Cortex of kidney (tissue), 1 donor: ENCODE measurements at places on chromosomes 5 and 9.

DNA sequence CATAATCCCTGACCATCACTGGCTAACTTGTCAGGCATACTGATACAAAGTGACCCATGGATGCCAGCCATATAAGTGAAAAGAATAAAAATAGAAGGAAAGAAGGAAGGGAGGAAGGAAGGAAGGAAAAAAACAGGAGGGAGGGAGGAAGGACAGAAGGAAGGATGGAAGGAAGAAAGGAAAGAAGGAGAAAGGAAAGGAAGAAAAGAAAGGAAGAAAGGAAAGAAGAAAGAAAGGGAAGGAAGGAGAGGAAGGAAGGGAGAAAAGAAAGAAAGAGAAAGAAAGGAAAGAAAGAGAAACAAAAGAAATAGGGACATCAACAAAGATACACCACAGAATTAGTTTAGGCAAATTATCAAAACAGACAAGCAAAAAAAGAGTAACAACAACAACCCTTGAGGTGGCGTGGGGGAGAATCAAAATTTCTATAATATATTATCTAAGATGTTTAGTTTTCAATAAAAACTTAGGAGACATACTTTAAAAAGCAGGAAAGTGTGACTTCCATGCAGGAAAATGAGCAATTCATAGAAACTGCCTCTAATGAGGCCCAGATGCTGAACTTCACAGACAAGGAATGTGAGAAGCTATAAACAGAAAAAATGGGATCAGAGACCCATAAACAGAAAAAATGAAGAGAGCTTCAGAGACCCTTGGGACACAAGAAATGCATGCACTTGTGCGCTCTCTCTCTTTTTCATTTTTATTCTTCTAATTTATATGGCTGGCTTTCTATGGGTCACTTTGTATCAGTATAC lies 96.1 kb upstream of the NFIL3 start:
- no peak for DNase-seq

GRCh38 chr5:91092859-91093783 lies 290.0 kb downstream of the ARRDC3 start:
- DNase-seq: no peak

GRCh38 chr5:9686216-9686615 lies 56.1 kb upstream of the TAS2R1 start:
- DNase-seq: no peak

DNA sequence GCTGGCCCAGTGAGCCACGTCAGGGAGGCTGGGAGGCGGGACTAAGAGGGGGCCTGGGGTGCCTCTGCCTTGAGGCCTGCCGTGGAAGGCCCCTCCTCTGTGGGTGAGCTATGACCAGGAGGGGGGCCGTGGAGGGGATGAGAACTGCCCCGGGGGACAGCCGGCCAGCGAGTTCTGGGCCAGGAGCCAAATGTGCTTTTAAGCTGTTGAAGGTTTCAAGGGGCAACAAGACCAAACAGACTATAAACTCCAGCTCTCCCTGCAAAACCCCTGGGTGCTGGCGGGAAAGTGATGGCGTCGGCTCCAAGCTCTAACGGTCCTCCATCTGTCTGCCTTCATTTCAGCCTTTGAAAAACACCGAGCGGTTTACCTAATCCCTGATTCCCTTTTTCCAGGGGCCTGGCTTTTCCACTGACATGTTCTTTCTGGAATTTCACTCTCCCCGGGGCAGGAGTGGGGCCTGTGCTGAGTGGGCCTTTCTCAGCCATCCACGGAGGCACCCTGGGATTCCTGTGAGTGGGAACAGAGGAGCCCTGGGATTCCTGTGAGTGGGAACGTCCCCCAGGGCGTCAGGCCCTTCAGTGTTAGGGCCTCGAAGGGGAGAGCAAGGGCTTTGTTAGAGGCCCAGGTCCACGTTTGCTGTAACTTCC lies 65.6 kb downstream of the COL5A1 start:
- DNase-seq: no peak

DNA sequence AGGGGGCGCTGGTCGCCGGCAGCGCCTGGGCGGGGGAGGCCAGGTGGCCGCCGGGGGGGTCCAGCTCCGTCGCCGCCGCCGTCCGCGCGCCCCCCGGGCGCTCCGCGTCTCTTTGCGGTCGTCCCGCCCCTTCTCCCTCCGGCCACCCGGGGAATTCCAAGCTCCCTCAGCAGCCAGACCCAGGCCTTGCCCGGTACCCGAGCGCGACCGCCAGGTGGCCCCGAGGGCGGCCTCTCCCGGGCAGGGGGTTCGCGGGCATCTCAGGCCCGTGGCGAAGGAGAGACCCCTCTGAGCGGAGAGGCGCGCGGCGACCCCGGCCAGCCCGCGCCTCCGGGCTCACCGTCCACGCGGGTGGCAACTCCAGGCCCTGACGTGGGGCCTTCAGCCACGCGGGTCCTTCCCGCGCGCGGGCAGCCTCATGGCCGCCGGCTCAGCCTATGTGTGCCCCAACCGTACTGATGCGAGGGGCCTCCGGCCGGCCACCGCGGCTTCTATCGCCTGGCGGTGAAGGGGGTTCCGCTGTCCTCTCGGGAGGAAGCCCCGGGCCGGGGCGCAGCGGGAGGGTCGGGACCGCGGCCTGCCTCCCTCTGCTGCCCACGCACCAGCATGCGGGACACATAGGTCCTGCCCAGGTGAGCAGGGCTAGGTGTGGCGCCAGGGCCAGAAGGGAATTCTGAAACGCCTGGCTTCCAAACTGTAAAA lies 529 bp upstream of the NRARP start:
- DNase-seq: no peak

GRCh38 chr9:135016037-135016640 lies 71.3 kb upstream of the OLFM1 start:
- no peak for DNase-seq

GRCh38 chr5:139232147-139232724 lies 34.1 kb upstream of the SIL1 start:
- DNase-seq: no peak

GRCh38 chr5:154394307-154394706 lies 51.5 kb upstream of the SAP30L start:
- no peak for DNase-seq

- DNase-seq: no peak
Observed at GRCh38 chr9:92501671-92502393, 19.5 kb upstream of the ASPN start.

- no peak for DNase-seq
Observed at GRCh38 chr9:78438780-78439179, 141.9 kb downstream of the PSAT1 start.

DNA sequence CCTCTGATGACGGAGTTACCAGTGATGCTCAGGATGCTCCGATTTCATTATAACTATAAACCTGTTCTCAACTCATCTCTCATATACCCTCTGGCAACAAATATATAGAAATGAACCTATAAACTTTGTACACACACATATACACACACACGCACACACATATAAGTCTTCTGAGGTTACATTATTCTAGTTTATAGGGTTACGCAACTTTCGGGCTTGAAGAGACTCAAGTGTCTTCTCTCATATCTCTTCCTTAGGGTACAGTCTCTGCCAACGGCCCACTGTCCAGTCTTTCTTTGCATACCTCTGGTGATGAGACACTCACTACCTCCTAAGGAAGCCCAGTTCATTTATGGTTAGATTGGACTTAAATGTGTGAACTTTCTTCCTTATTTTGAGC lies 69.4 kb upstream of the TBC1D2 start:
- DNase-seq: no peak

GRCh38 chr5:95669540-95669939 lies 13.3 kb downstream of the SPATA9 start:
- DNase-seq: no peak

DNA sequence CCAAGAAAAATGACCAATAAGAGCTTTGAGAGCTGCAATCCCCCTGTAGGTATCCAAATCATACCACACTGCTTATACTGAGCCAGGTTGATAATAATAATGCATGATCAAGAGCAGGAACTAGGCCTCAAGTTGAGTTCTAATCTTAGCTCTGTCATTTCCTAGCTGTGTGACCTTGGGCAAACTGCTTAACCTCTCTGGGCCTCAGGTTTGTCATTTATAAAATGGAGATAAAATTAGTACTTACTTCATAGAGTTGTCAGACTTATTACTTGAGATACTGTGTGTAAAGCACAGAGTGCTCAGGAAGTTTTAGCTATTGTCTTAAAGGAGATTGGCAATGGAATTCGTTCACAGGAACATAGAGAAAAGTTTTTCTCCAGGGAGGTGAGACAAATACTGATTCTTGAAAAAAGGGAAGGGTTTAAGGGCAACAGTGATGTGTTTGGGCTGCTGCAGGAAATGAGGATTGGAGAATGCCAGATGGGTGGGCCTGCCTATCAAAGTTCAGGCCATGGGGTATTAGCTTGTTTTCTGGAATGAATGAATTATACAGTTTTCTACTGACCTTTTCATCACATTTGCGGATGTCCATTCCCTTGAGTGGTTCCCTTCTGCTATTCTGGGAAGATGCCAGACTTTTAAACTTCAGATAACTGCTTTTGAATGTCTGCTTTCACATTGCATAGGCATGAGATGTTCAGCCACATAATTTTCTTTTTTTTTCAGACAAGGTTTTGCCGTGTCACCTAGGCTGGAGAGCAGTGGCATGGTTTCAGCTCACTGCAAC lies 10.2 kb upstream of the ATP6V0E1 start:
- DNase-seq: no peak

DNA sequence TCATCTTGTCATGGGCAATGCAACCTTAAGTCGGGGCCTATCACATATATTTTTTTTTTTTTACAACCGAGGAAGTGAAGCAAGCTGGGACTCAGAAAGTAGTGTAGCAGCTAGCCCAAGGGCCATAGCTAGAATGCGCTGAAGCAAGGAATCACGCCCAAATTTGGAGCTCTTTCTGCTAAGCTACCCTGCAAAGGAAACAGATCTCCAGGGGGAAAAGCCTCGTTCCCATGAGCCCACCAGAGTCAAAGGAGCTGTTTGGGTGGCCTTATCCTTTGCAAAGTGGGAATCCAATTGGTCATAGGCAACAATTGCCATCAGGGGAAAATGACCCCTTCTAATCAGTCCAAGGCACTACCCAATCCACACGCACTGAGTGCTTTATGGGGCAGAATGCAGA lies 390.4 kb downstream of the EBF1 start:
- DNase-seq: no peak

- no peak for DNase-seq
Observed at GRCh38 chr5:176714067-176714466, 66.8 kb downstream of the TSPAN17 start.

DNA sequence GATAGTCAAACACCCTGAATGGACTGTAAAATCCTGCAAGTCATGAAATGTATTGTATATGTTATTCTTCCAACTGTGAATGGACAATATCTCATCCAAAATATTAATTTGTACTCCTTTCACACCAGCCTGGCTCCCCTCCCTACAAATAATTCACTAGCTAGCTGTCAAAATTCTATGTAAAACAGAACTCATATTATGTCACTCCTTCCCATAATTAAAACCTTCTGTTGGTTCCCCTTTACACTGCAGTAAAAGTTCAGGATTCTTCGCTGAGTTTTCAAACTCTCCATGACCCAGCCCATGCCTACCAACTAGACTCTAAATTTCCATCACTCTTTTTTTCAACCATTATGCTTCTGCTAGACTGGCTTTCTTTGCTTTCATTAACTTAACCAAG lies 857.1 kb downstream of the TAF11L14 start:
- DNase-seq: no peak

DNA sequence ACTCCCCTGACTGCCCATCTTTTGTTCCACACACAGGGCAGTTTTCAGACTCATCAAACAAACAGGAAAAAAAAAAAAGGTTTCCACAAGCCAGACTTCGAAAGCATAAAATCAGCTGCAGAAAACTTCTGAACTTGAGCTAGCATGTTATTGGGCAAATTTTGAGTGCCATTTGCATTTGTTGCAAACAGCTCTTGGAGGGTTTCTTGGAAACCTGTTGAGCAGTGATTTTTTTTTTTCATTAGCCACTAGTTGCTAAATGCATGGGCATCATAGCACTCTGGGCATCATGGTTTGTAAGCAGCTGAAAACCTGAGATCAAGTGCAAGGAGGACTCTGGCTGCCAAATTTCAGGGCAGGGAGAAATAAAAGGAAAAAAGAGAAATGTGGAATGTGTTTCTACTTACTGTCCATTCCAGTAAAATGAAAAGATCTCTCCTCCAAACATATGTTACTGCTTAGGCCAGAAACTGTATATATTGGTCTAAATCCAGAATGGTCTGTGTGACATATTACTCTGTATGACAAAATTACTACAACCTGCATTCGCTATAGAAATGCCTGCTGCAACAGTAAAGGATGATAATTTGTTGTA lies 85.2 kb upstream of the SMIM23 start:
- DNase-seq: no peak

DNA sequence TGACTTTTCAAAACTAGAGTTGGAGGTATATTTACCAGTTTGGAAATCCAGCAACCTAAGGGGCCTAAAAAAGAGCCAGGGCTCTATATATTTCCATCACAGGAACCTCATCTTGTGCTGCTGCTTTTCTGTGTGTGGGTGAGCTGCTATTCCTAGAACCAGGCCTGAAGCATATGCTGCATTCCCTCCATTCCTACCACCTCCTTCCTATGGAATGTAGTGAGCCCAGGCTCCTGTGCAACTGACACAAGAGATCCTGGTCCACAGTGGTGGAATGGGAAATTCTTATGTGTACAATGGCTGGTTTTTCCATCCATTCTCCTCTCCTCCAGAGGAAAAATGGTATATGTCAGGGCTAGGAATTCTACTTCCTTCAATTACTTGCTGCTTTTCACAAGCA lies 39.1 kb downstream of the SPEF2 start:
- DNase-seq: no peak

DNA sequence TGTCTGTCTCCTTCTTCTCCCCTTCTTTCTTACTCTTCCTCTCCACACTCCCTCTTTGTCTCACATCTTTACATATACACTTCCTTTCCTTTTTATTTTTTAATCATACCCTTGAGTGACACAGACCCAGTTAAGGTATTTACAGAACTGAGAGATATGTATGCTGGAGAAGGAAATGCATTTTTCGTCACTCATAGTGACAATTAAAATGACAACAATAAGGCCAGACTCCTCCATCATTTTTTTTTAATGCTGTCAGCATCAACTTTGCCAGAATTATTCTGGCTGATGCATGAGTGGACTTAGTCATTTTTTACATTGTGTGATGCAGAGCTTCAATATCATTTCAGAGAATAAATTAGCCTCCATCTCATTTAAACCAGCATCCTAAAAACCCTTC lies 272.9 kb downstream of the TMEM38B start:
- no peak for DNase-seq

DNA sequence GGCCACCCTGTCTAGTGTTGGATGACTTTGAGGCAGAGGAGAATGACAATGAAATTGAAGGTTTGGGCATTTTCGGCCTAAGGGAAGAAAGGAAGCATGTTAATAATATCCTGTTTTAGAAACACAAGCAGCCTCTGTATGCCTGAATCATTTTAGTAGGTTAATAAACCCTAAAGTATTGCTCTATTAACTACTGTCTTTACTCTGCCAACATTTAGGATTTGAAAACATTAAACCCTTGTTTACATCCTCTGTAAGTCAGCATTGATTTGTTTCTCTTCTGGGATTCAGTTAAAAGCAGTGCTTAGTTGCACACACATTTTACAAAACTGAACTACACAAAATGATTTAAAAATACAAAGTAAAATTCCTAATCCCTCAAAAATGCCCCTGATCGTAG lies 358.9 kb downstream of the ARRDC3 start:
- no peak for DNase-seq

DNA sequence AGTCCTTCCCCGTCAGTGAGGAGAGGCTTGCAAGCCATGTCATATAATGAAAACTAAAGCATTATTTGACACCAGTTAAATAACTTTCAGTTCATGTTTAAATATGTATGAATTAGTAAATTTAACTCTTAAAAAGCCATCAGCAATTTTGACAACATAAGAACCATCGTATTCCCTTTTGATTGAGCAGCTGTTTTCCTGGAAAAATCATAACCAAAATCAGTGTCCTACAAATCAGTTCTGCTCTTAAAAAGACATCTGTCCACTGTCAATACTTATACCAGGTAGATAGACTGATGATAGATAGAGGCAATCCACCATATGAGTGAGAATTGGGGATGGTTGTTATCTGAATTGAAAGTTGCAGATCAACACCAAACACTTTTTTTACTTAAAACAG lies 2.3 kb downstream of the DIRAS2 start:
- no peak for DNase-seq
